Stimulated activated CD4-positive, alpha-beta T cell treated with anti-CD3 and anti-CD28 coated beads, Interleukin-2, amount 100 ng/mL, for 48 hours (primary cell): ENCODE measurements at places on chromosomes 7 and 10.

DNA sequence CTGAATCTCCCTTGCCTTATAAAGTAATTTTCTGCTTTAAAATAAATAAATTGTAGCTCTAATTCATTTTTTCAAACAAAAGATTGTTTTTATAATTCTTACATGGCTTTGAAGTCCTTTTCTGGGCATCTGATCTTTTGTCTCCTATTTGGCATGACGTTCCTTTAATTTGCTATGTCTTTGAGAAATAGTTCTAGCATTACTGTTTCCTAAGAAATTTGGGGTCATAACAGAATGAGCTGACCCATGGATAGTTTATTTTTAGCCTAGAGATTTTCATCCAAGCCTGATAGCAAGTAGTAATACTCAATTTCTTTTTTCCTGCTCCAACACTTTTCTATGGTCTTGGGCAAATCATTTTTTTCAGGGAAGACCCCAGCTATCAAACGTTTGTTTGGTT, 31.4 kb downstream of the CCDC71L start:
- no peak for DNase-seq

DNA sequence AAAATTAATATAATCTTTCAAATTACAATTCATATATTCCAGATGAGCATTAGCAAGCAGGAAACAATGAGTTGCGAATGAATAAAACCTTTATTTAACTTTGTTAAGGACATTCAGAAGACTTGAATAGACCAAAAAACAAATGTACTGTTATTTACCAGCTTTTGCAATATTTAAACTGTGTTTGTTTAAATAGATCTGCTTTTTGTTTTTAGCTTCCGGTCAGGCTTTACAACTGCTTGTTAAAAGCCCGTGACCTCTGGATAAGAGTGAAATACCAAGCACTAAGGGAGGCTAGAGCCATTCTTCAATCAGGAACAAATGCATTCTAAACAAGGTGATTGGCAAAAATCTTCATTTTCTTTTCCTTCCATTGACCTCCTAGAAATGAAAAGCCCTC, 184.9 kb upstream of the GNAI1 start:
- DNase-seq, result no peak

GRCh38 chr7:135235841-135236240, 2.2 kb downstream of the STRA8 start:
- no peak for DNase-seq

GRCh38 chr10:59304521-59305097, 57.7 kb downstream of the FAM13C start:
- DNase-seq, result no peak

DNA sequence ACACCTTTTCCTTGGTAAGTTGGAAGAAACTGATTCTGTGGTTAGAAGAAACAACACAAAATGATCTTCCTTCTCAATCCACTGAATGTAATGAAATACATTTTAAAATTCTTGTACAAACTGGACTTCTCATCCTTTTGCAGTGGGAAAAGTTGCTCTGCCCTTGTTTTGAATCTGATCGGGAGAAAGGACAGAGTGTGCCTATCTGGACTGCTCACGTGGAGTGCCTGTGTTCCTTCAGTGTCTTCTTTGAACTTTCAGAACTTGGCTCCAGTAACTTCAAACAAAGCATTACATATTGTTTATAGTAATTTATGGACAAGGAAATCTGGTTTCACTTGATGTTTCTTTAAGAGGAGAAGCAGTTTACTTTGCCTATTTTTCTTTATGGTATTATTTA, 17.1 kb downstream of the SLC26A3 start:
- no peak for DNase-seq

GRCh38 chr7:69208848-69209247, 389.4 kb upstream of the AUTS2 start:
- DNase-seq, result no peak

GRCh38 chr10:26323219-26323618, 106.6 kb downstream of the GAD2 start:
- DNase-seq, result no peak

DNA sequence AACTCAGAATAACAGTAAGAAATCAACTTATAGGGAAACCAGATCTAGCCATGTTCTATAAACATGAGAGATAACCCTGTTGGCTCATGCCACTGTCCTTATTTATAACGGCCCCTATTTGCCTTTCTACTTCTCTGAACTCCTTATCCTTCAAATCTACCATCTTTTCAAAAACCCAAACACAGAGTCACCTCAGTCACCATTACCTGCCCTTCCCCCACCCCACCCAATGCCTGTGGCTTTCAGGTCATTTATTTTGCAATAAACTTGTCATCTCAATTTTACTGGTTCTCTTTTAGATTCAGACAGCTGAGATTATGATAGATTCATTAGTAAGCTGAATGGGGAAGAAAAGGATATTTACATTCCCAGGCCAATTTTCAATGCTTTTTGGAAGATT, 53.6 kb downstream of the KMT2C start:
- no peak for DNase-seq

DNA sequence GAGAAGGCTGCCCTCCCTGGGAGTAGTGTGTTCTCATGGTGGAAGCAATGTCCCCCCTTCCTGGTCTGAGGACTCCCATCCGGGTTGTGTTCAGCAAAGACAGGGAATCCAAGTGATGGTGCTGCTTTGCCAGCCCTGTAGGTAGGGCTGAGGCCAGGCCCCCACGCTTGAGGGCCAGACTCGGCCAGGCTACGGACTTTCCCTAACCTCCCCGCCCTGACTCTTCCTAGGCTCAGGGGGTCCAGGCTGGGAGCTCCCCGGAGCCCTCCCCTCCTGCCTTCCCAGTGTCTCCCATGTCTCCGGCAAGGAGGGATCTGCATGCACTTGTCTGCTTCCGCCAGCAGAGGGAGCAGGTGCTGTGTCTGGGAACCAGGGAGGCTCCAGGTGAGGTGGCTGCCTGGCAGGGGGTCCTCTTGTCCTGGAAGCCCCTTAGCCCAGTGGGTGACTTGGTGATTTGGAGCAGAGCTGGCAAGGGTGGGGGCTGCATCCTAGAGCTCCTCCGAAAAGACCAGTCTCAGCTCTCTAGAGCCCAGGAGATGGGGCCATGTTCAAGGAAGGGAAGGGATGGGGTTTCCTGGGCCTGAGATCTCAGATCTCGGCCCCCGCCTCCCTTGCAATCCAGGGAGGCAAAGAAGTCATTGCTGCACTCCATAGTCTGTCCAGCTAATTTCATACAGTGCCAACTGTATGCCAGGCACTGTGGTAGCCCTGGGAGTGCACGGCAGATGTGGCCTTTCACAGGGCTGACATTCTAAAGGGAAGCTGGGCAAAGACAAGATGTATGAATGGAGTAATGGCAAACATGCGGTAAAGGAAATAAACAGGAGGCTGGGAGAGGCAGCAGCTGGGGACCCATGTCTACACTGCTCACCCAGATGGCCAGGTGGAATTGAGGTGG, 20.3 kb upstream of the SFRP5 start:
- peak; percentile 71 for DNase-seq

GRCh38 chr10:102628451-102628911, 15.8 kb upstream of the TRIM8 start:
- no peak for DNase-seq

- DNase-seq, result no peak
These were observed 114.2 kb upstream of the ADAM12 start for GRCh38 chr10:126502441-126502840.

- no peak for DNase-seq
These were observed 117.0 kb upstream of the RET start for GRCh38 chr10:42959833-42960232.

GRCh38 chr7:44076101-44076895, 6.0 kb downstream of the POLM start:
- DNase-seq, result no peak

GRCh38 chr7:132738254-132738653, 162.0 kb upstream of the PLXNA4 start:
- no peak for DNase-seq

- DNase-seq, result no peak
These were observed 1080.4 kb downstream of the CNTNAP2 start for GRCh38 chr7:147197006-147197405.

DNA sequence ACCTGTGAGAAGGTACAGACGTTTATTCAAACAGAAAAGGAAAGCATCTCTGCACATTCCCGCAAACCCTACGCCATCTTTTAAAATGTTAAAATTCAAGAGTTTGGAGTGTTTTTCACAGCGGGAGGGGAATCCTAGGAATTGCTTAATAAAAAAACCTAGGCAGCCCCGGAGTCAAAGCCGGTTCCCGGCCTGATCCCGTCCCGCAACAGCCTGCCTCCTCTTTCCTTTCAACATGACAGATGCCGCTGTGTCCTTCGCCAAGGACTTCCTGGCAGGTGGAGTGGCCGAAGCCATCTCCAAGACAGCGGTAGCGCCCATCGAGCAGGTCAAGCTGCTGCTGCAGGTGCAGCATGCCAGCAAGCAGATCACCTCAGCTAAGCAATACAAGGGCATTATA, 123.0 kb upstream of the VSTM2A start:
- DNase-seq, result no peak

- no peak for DNase-seq
These were observed 39.2 kb downstream of the AIFM2 start for GRCh38 chr10:70093335-70093944.

DNA sequence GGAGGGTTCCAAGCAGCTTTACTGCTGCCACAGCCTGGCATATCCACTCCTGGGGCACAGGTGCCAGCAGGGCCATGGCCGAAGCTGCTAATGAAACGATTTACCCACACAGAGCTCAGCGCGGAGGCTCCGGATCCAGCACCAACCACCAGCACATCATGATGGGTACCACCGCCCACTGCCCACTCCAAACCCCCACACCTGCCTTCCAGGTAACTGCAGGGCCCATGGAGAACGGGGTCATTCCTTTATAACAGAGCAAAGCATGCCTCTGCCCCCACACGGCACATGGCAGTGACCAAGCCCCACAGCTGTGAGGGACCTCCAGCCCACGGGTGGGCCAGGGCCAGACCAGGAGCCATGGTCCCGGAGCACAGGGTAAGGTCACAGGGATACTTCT, 53.2 kb downstream of the EBF3 start:
- DNase-seq, result no peak

DNA sequence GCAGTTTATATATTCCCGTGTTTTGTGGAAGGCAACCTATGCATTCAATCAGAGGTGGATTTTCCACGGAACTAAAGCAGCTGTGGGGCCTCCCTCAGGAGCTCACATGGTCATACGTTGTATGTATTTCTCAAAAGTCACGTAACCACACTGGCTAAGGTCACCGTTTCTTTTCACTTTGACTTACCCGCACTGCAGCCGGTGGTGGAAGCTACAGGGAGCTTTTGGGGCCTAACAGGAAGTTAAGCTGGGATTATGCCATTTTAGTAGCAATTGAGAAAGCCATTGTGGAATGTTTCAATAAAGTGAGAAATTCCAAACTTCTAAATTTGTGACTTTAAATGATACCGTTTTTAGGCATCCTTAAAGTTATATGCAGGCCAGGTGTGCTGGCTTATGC, 111.2 kb upstream of the KLF6 start:
- DNase-seq, result no peak

- no peak for DNase-seq
These were observed 68.9 kb upstream of the CREB5 start for GRCh38 chr7:28343462-28343861.
